Trophoblast cell (in vitro differentiated cells and primary cell): ENCODE measurements at places on chromosomes 2 and 18.

- no peaks in the 10 kb centered on the region for H3K36me3 ChIP-seq
- peaks cover 2% of the 10 kb centered on the region for H3K4me1 ChIP-seq
- no peak for DNase-seq
- H3K4me3 ChIP-seq: no peak overlapping the region
- no peak overlapping the region for H3K27ac ChIP-seq
These were observed 9.8 kb downstream of the LGALSL start for GRCh38 chr2:64463781-64464180.

- no peak for DNase-seq
- no peak overlapping the region for H3K4me3 ChIP-seq
- H3K4me1 ChIP-seq: peaks cover 7% of the 10 kb centered on the region
- no peaks in the 10 kb centered on the region for H3K27me3 ChIP-seq
- no peaks in the 10 kb centered on the region for H3K36me3 ChIP-seq
- H3K27ac ChIP-seq: peak overlapping the region; percentile 78
These were observed 12.5 kb downstream of the SPTBN1 start for GRCh38 chr2:54468673-54469072.

DNA sequence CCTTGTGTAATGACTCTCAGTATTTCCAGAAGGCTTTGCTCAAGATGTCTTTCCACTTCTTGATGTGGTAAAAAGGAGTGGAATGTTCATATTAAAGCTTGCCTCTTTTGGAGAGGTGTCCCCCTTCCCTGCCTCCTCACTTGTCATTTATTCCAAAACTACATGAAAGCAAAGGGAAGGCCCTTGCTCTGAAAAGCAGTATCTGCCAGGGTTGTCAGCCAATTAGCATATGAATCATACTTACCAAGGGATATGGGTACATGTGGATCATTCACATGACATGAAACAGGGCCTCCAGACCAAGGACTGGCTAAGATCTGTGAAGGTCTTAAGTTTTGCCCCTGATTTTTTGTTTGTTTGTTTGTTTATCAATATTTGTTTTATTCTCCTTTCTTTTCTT, 31.3 kb downstream of the ANXA4 start:
- peaks cover 12% of the 10 kb centered on the region for H3K4me1 ChIP-seq
- peak; percentile 60 for DNase-seq
- no peaks in the 10 kb centered on the region for H3K36me3 ChIP-seq
- no peak overlapping the region for H3K27ac ChIP-seq

DNA sequence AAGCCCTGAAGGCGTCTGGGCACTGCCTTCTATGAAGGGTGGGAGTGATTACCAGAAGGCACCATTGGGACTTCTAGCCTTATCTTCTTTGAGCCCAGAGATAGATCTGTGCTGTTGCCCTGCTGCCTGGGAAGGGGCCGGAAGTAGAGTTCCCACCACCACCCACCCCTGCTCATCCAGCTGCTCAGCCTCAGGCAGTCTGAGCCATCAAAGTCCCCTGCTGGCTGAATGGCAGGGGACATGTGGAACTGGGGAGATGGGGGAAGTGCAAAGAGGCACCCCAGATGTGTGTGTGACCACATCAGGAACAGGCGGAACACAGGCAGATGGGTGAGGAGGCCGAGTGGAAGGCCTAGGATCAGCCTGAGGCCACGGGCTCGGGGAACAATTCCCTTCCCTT, 3.3 kb upstream of the WNT10A start:
- H3K4me1 ChIP-seq: peaks cover 32% of the 10 kb centered on the region
- no peak for DNase-seq
- H3K4me3 ChIP-seq: no peak overlapping the region
- peaks cover 13% of the 10 kb centered on the region for H3K36me3 ChIP-seq
- H3K27ac ChIP-seq: no peak overlapping the region

- H3K36me3 ChIP-seq: no peaks in the 10 kb centered on the region
- no peaks in the 10 kb centered on the region for H3K4me1 ChIP-seq
- no peak for DNase-seq
- no peak overlapping the region for H3K4me3 ChIP-seq
These were observed 249.7 kb upstream of the OSR1 start for GRCh38 chr2:19607931-19608771.

- DNase-seq: no peak
- no peaks in the 10 kb centered on the region for H3K27me3 ChIP-seq
- no peak overlapping the region for H3K4me3 ChIP-seq
- no peaks in the 10 kb centered on the region for H3K36me3 ChIP-seq
These were observed 120.6 kb downstream of the CAPN13 start for GRCh38 chr2:30686669-30687068.

- H3K4me1 ChIP-seq: no peaks in the 10 kb centered on the region
- no peaks in the 10 kb centered on the region for H3K27me3 ChIP-seq
- no peak overlapping the region for H3K4me3 ChIP-seq
- no peaks in the 10 kb centered on the region for H3K36me3 ChIP-seq
These were observed 530.0 kb downstream of the ZNF804A start for GRCh38 chr2:185128346-185128745.

GRCh38 chr2:190202604-190203003, 117.0 kb downstream of the HIBCH start:
- no peaks in the 10 kb centered on the region for H3K4me1 ChIP-seq
- H3K4me3 ChIP-seq: no peak overlapping the region
- no peak overlapping the region for H3K27ac ChIP-seq
- no peaks in the 10 kb centered on the region for H3K27me3 ChIP-seq

DNA sequence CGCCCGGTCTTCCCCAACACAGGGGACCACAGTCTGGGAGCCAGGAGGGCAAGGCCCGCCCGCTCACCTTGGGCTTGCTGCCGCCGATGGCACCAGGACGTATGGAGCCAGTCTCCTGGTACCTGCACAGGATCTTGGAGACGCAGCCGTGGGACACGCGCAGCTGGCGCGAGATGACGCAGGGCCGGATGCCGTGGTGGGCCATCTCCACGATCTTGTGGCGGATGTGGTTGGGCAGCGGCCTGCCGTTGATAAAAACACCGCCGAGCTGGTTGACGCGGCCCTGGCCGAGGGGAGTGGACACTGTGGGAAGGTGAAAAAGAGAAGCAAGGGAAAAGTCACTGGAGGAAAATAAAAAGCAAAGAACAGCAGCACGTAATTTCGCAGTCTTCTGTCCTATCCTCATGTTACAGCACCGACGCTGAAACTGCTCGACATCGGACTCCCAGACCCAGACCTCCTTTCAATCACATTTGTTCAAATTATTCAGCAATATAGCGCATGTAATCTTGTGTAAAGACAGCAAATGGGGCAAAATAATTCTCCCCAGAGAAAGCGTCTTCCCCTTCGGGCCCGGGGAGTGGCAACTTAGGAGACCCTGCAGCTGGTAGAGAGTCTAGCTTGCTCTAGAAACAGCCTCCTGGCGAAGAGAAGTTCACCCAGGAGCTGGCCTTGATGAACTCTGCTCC, 1.7 kb downstream of the PAX3 start:
- H3K36me3 ChIP-seq: no peaks in the 10 kb centered on the region
- no peak overlapping the region for H3K4me3 ChIP-seq
- no peak overlapping the region for H3K27ac ChIP-seq
- DNase-seq: no peak
- no peaks in the 10 kb centered on the region for H3K4me1 ChIP-seq
- H3K27me3 ChIP-seq: peaks cover 95% of the 10 kb centered on the region

DNA sequence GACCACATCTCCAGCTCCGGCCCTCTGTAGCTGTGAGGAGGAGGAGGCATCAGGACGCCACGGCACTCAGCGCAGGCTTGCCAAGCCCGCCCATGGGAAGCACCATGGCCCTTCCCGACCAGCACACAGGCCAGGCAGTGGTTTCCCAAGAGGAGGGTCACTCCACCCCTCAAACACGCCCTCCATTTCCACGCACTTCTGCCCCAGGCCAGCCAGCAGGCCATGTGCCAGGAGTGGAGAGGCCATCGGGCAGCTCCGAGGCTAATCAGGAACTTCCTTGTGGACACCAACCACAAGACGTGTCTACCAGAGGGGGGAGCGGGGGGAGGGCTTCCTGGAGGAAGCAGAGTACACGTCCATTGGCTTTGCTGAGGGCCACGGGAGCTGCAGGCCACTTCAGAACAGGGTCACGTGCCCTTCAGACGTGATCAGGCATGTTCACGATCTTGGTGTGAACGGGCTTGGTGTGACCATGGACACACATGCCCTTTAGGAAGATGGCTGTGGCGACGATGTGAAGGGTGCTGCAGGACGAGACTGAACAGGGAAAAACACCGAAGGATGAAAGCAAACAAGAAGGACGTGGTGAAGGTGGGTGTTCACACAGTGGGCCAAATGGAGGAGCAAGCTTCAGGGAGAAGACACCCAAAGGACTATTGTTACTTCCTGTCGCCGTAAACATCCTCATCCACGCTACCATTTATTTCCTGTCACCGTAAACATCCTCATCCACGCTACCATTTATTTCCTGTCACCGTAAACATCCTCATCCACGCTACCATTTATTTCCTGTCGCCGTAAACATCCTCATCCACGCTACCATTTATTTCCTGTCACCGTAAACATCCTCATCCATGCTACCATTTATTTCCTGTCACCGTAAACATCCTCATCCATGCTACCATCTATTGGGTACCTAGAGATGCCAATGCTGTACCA, 6.5 kb upstream of the MTERF4 start:
- H3K36me3 ChIP-seq: peaks cover 21% of the 10 kb centered on the region
- H3K27me3 ChIP-seq: no peaks in the 10 kb centered on the region
- no peak for DNase-seq
- no peak overlapping the region for H3K27ac ChIP-seq
- no peaks in the 10 kb centered on the region for H3K4me1 ChIP-seq

- H3K4me1 ChIP-seq: no peaks in the 10 kb centered on the region
- H3K27me3 ChIP-seq: no peaks in the 10 kb centered on the region
- DNase-seq: peak; percentile 1
- H3K4me3 ChIP-seq: no peak overlapping the region
- H3K27ac ChIP-seq: no peak overlapping the region
- H3K36me3 ChIP-seq: no peaks in the 10 kb centered on the region
These were observed 2008.4 kb upstream of the PIK3C3 start for GRCh38 chr18:39946623-39947061.

GRCh38 chr2:24568551-24568950, 77.5 kb downstream of the NCOA1 start:
- H3K27ac ChIP-seq: no peak overlapping the region
- peaks cover 15% of the 10 kb centered on the region for H3K36me3 ChIP-seq
- H3K4me3 ChIP-seq: no peak overlapping the region
- no peak for DNase-seq
- H3K4me1 ChIP-seq: no peaks in the 10 kb centered on the region
- H3K27me3 ChIP-seq: no peaks in the 10 kb centered on the region

- H3K27me3 ChIP-seq: no peaks in the 10 kb centered on the region
- H3K36me3 ChIP-seq: no peaks in the 10 kb centered on the region
- H3K4me1 ChIP-seq: no peaks in the 10 kb centered on the region
- peak; percentile 42 for DNase-seq
- no peak overlapping the region for H3K27ac ChIP-seq
These were observed 109.8 kb downstream of the AGAP1 start for GRCh38 chr2:235603659-235604058.

DNA sequence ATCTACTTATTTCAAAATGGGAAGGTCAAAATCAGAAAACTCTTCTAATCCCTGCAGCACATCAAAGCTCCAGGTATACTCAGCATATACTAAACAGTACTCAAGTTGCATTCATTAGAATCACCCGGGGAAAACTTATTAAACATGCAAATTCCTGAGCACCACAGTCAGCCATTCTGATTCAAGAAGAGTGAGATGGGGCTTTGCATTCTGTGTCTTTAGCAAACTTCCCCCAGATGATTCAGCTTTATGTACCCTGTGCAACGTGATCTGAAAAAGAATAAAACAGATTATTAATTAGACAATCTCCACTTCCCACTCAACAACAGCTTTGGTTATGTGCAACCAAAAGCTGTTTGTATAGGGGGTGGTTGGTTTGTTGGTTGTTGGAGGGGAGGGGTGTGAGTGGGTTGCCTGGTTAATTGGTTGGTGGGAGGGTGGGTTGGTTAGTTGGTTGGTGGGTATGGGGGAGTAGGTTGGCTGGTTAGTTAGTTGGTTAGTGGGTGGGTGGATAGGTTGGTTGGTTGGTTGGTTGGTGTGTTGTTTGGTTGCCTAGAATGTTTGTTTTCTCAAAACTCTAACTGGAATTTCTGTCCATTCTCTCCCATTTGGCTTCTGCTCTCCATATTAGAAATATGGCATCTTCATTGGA, 112.5 kb upstream of the AGAP1 start:
- H3K27me3 ChIP-seq: no peaks in the 10 kb centered on the region
- no peak overlapping the region for H3K4me3 ChIP-seq

- H3K4me3 ChIP-seq: no peak overlapping the region
- no peaks in the 10 kb centered on the region for H3K4me1 ChIP-seq
- H3K27me3 ChIP-seq: no peaks in the 10 kb centered on the region
- no peak for DNase-seq
- no peak overlapping the region for H3K27ac ChIP-seq
- H3K36me3 ChIP-seq: no peaks in the 10 kb centered on the region
These were observed 1042.9 kb upstream of the ACVR2A start for GRCh38 chr2:146801886-146802285.

- no peak for DNase-seq
- H3K27ac ChIP-seq: no peak overlapping the region
- no peaks in the 10 kb centered on the region for H3K27me3 ChIP-seq
These were observed 435.4 kb downstream of the BCL11A start for GRCh38 chr2:60118061-60118460.

- H3K36me3 ChIP-seq: no peaks in the 10 kb centered on the region
- no peaks in the 10 kb centered on the region for H3K27me3 ChIP-seq
- H3K27ac ChIP-seq: no peak overlapping the region
These were observed 113.3 kb downstream of the TFCP2L1 start for GRCh38 chr2:121171625-121172119.

DNA sequence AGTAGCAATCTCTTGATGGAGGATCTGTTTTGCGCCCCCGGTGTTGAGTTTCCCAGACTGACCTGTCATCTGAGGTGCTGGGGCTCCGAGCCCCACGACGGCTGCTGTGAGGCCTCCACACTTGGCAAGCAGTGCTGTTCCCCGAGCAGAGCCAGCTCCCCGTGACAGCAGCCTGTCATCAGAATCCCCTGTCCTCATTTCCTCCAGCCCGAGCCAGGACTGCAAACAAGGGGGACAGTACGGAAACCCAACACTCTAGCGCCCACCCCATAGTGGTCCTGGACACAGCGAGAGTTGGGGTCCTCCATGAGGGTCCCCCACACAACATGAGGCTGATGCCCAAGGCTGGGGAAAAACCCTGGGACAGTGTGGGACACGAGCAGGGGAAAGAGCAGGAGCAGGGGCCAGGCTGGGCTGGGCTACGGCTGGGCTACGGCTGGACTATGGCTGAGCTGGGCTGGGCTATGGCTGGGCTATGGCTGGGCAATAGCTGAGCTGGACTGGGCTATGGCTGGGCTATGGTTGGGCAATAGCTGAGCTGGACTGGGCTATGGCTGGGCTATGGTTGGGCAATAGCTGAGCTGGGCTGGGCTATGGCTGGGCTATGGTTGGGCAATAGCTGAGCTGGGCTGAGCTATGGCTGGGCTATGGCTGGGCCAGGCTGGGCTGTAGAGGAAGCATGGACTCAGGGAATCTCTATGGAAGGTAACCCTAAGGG, 1.5 kb upstream of the KLHL30 start:
- no peaks in the 10 kb centered on the region for H3K36me3 ChIP-seq
- no peak overlapping the region for H3K27ac ChIP-seq
- no peak overlapping the region for H3K4me3 ChIP-seq
- H3K4me1 ChIP-seq: peaks cover 14% of the 10 kb centered on the region
- peak; percentile 76 for DNase-seq
- no peaks in the 10 kb centered on the region for H3K27me3 ChIP-seq

- no peak for DNase-seq
- no peaks in the 10 kb centered on the region for H3K27me3 ChIP-seq
- peaks cover 17% of the 10 kb centered on the region for H3K4me1 ChIP-seq
- no peaks in the 10 kb centered on the region for H3K36me3 ChIP-seq
These were observed 28.8 kb downstream of the LONRF2 start for GRCh38 chr2:100293341-100294161.
